ENCODE measurements at places on chromosomes 1 and 21.

- DNase-seq = no peak
These were observed 6.7 kb upstream of the IL10RB start for GRCh38 chr21:33259428-33259827.

GRCh38 chr1:7229696-7230631, 444.7 kb downstream of the CAMTA1 start:
- no peak for DNase-seq

DNA sequence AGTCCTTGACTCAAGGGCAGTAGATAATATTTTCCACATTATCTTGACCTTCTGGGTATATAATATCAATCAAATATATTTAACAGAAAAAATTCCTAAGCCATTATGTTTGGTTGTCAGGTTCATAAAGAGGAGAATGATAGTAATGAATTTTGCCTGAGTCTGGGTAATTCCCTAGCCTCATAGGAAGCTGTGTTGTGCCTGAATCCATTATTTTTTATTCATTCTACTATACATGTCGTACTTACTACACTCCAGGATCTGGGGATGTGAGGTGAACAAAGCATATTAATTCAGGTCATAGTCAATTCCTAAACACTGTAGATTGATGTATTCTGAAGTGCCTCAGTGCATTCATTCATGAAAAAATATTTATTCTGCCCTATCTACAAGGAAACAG, 204.2 kb downstream of the PTGER3 start:
- no peak for DNase-seq

- DNase-seq = no peak
These were observed 139.4 kb downstream of the LRRC7 start for GRCh38 chr1:69707103-69707502.

GRCh38 chr1:152866321-152866720, 6.5 kb downstream of the LCE7A start:
- DNase-seq = no peak

GRCh38 chr21:35530766-35531165, 481.7 kb upstream of the RUNX1 start:
- no peak for DNase-seq

DNA sequence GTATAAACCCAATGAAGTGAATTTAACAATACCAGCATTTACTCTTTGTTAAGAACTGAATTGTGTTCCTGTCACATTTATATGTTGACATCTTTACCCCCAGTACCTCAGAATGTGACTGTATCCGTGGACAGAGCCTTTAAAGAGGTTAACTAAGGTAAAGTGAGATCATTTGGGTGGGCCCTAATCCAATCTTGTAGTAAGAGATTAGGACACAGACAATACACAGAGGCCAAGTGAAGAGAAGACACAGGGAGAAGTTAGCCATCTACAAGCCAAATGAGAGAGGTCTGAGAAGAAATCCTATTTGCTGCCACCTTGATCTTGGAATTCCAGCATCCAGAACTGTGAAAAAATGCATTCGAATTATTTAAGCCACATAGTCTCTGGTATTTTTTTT, 22.9 kb upstream of the WARS2 start:
- no peak for DNase-seq

- DNase-seq = no peak
These were observed 29.9 kb upstream of the ERRFI1 start for GRCh38 chr1:8055973-8056372.

DNA sequence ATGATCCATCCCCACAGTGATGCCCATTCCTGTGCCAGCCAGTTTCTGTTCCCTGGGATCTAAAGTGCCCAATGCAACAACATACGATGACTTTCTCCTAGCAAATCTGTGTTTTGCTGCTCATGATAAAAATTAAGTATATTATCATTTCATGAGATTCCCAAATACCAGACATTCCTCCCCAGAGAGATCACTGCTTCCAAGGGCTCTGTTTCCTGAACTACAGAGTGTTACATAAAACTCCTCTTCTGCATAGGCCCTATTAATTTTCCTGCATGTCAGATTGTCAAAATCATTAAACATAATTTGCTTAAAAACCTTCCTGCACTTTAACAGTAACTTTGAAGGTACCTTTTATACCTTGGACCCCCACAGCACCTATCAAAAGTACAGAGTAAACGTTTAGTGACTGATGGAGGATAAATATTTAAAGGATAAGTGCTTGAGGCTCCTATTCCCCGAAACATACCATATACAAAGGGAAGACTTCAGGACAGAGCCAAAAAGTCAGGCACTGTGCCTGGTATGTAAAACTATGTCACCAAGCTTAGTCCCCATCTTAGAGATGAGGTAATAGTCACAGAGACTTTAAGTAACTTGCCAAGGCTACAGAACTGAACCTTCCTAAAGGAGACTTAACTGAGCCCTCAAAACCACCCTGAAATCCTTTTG, 50.2 kb downstream of the SLC25A24 start:
- no peak for DNase-seq

GRCh38 chr1:112803906-112804762, 89.0 kb upstream of the PPM1J start:
- no peak for DNase-seq

DNA sequence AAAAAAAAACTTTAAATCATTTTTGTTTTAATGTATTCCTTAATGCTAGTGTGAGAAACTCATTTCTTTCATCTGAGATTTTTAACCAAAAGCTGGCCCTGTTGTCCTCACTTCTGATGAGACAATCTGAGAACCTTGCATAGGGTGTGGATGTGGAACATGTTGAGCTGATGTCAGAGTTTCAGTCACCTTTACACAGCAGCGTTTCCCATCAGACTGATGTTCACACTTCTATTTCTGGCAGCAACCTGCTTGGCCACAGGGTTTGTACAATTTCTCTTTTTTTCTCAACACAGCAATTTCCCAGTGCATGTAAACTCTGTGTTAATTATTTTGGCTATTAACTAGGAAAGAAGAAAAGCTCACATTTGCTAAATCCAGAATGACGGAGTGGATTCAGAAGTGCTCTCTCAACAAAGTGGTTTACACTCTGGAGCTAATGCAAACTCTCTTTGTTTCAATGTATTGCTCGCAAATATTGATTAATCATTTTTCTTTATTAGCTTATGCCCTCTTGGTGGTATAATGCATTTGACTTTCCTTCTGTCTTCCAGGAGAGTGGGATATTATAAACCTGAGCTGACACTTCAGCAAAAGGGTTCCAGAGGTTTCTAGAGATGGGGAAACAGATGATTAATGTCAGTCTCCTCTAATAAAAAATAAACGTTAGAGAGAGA, 70.5 kb upstream of the HSPA13 start:
- DNase-seq = no peak

DNA sequence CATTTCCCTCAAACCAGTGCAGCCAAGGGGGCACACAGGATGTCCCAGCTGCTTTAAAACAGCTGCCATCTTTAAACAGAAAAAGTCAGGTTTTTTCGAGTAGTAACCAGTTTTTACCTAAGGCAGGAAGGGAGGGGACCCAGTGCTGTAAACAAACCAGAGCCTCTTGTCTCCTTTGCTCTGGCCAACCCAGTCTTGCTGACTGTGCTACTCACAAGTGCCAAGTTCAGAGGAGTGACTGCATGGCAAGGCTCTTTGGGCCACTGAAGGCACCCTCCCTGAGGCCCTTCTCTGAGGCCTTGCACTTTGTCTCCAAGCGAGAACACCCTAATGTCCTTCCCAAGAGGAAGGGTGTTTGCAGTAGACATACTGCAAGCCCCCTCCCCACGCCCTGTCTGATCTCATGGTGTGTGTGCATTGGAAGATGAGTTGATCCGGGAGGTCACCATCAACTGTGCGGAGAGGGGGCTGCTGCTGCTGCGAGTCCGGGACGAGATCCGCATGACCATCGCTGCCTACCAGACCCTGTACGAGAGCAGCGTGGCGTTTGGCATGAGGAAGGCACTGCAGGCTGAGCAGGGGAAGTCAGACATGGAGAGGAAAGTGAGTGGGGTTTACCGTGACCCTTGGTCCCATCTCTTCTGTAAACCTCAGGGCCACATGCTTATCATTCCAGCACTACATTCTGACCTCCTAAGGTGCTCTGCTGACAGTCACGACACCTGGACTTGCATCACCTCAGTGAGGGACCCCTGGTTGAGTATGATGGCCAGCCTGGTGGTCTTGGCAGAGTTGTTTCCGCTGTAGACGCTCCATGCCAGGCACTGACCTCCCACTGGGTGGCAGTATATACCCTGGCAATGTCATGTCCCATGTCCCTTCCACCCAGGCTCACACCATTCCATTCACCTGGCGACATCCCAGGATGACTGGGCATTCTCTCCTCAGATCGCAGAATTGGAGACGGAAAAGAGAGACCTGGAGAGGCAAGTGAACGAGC, 4.7 kb downstream of the DNALI1 start:
- DNase-seq = no peak

- DNase-seq = no peak
These were observed 163.9 kb downstream of the TSEN15 start for GRCh38 chr1:184215274-184215925.

DNA sequence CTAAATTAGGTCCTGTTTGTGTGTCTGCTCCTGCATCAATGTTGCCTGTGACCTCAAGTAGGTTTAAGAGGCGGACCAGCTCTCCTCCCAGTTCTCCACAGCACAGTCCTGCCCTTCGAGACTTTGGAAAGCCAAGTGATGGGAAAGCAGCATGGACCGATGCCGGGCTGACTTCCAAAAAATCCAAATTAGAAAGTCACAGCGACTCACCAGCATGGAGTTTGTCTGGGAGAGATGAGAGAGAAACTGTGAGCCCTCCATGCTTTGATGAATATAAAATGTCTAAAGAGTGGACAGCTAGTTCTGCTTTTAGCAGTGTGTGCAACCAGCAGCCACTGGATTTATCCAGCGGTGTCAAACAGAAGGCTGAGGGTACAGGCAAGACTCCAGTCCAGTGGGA, 79.9 kb downstream of the PRDM2 start:
- no peak for DNase-seq

- DNase-seq = no peak
These were observed 81.0 kb downstream of the HIVEP3 start for GRCh38 chr1:41837691-41838090.

DNA sequence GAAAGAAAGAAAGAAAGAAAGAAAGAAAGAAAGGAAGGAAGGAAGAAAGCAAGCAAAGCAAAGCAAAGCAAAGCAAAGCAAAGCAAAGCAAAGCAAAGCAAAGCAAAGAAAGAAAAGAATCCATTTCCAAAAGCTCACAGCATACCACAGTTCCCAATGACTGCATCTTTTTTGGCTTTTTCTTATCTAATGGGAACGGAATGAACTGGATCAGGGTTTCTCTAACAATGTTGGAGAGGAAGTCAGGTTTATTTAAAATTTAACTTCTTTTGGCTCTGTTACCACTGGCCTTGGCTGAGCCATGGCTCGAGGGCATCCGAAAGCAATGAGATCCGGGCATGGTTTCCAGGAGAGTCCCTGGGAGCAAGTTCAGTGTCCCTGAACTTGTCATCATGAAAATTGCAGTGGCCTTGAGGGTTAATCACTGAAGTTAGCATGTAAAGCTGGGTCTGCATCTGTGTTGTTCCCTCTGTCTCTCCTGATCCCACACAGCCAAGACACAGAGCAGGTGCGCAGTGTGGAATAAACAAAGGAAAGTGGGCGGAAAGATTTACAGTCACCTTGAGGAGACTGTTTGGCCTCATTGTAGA, 34.6 kb upstream of the CTPS1 start:
- no peak for DNase-seq

DNA sequence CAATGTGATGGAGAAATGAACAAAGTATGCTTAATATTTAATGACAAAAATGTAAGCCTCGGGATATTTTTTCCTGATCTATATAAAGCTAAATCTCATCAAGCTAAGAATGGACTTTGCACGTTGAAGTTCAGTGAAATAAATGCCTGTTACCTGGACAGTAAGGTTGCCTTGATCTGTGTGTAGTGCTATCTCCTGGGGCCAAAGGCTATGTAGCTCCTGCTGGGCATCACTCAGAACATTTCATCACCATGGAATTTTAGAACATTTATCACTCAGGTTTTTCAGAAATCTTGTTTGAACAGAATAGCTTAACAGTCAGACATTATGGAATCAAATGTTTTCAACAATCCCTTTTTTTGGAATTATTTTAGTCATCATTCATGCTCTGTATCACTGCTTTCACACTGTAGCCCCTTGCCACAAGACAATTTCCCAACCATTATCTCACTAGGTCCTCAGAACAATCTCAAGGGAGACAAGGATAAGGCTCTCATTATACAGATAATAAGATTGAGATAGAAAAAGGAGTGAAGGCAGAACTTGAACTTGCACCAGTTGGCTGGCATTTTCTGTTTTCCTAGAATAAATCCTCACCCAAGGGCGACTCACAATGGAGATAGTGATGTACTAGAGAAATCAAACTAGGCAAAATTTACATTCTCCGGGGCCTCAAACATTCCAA, 3.7 kb downstream of the OR10J1 start:
- DNase-seq = no peak

DNA sequence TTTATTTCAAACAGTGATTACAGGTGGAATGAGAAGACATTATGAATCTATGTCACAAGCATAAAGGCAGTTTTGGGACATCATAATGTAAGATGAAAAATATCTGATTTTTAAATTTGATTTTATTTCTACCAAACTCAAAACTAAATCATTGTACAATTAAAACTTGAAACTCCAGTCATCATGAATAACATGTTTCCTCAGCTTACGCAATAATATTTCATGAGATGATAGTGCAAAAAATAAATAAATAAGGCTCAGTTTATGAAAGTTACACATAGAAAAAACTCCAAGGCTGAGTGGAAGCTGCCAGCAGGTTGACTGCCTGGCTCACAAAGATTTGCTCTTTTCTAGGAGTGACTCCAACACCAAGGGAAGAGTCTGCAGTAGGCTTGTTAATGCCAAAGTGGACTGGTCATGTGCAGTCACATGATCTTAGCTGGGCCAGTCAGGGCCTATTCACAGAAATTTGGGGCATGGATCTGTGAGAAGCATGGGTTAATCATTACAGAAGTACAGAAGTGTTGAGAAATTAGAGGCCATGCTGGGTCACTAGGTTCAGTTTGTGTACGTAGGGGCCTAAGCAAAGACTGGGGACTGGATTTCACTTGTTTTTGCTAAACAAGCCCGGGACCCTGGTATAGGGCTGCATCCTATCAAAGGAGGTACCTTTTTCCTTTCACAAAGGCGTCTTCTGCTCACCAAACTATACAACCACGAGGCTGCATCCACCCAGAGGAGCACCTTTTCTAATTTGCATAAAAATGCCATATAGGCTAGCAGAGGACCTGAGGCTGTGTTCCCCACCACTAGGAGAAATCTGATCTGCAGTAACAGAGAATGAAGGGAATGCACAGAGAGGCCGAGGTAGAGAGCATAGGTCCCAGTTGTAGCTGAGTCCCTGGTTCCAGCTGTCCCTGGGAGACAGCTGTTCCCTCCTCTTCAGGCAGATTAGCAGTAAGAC, 4.9 kb upstream of the ABCA4 start:
- no peak for DNase-seq

- DNase-seq = no peak
These were observed 2.1 kb upstream of the TNFRSF4 start for GRCh38 chr1:1215881-1216605.

GRCh38 chr1:119639109-119639508, 9.0 kb downstream of the ZNF697 start:
- no peak for DNase-seq
